NCI-H510A treated with DMSO at 0.1 percent for 48 hours (cell line): ENCODE measurements at places on chromosomes 2 and 18.

GRCh38 chr2:38549071-38549704 is 53.5 kb downstream of the HNRNPLL start:
- DNase-seq: no peak

DNA sequence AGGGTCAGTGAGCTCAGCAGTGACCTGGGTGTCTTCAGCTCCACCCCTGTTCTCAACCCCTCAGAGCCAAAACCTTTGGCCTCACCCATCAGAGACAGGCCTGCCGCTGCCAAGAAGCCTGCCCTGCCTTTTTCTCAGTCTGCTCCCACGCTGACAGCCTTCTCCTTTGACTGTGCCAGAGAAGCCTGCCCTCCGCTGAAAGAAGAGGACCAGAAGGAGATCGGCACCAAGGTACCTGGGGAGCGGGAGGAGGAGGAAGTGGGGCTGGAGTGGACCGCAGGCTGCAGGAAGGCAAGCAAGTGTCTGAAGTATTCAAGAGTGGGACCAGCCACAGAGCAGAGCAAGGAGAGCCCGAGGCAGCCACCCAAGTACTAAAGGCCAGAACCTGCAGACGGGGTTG is 33.2 kb downstream of the TOGARAM2 start:
- no peak for DNase-seq

DNA sequence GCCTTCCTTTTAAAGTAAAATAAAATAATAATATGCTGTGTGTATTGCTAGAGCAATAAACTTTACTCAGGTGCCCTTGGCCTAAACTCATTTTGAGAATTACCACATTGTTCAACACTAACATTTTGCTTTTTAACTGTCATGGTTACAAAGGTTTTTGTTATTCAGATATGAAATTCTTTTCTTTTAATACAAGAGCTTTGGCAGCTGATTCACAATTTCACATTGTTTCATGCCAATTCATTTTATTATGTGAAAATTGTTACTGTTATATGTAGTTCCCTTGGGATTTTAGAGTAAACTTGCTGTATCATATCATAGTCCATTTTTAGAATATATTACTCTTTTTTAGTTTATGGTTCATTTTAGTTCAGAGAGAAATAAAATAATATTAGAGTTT is 65.8 kb upstream of the ZNF804A start:
- DNase-seq: no peak

DNA sequence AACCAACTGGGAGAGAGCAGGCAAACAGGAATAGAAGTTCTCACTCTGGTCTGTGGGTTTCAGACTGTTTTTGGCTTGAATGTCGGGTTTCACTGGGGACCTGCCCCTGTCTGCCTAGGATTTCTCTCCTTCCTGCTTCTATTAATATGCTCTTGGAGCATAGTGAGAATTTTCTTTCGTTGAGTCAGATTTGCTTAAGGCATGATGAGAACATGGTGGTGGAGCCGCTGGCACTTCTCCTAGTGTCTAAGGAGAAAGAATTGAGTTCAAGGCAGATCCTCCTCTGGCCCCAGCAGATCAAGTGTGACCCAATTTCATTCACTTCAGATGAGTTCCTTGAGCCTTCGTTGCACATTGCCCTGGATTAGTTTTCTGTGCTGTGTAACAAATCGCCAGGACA is 103.9 kb upstream of the HS6ST1 start:
- DNase-seq: no peak
